Activated CD4-positive, alpha-beta memory T cell treated with anti-CD3 and anti-CD28 coated beads for 36 hours (primary cell): ENCODE measurements at places on chromosomes 3 and 15. TPM values are rescaled to one million over a fixed set of nuclear protein-coding genes. Genes with fewer than 3 reads are reported as not detected.

DNA sequence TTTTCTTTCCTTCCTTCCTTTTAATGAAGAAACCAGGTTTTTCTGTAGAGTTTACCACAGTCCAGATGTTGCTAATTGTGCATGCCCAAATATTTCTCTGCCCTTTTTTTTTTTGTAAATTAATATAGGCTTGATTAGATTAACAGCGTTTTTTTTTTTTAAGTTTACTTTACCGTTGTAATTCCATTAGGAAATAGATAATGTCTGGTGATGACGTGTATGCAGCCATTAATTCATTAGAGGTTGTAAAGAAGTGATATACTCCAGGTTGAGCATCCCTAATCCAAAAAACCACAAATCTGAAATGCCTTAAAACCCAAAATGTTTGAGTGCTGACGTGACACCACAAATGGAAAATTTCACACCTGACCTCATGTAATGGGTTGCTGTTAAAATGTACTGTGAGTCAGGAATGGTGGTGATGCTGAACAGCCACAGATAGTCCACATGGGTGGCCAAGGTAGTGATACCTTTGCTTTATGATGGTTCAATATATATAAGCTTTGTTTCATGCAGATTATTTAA lies 43.2 kb downstream of the KNL1 start:
- no peaks in the 10 kb centered on the region for H3K4me1 ChIP-seq
- H3K4me3 ChIP-seq = no peak overlapping the region
- H3K27me3 ChIP-seq = no peaks in the 10 kb centered on the region
- no peak overlapping the region for H3K27ac ChIP-seq
- no peak for DNase-seq

EIF4G1 gene
- total RNA-seq = 432 TPM

ITGB5 gene
- 1.5 TPM for total RNA-seq

DNA sequence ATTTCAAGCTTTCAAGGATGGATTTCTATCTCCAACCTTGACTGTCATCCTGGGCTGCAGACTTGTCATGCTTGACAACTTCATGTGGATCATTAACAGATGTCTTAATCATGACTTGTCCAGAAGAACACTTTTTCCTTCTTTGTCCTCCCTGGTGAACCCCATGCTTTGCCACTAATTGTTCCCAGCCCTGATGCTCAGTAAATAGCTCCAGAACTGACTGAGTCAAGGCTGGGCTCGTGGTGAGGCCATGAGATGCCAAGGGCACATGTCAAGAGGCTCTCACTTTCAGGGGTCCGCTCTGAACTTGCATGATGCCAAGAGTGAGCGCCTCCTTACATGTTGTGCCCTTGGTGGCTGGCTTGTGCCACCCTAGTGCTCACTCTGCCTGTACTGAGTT lies 48.9 kb upstream of the KY start:
- no peaks in the 10 kb centered on the region for H3K4me1 ChIP-seq
- peaks cover 3% of the 10 kb centered on the region for H3K27me3 ChIP-seq
- no peaks in the 10 kb centered on the region for H3K36me3 ChIP-seq
- H3K4me3 ChIP-seq = no peak overlapping the region
- DNase-seq = no peak

DNA sequence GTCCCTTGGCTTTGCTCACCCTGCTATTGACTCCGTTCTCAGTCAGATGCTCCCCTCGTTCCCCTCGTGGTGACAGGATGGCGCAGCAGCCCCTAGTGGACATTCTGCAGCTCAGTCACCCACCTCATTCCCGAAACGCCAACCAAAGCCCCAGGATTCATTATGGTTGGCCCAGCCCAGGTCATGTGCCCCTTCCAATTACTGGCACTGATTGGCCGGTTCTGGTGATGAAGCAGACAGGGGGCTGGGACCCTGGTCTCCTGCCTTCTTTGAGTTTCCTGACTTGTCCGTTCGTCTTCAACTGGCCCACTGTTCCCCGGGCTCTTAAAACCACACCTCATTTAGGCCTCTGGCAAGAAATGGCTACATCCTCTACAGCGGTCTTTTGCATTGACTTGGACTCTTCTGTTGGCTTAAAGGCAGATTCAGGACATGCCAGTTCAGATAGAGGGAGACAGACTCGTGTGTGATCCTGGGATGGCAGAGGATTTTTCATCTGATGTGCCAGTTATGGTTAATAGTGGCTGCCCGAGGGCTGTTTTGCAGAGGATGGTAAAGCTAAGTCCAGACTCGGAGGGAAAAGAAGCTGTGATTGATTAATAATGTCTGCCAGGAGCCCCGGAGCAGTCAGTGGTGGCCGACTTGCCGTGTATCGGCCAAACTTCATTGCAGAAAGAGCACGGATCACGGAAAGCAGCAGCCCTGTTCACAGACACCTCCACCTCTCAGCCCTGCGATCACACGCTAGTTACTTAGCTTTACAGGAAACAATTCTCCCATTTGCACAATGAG lies 37.8 kb downstream of the LSM3 start:
- no peak overlapping the region for H3K27ac ChIP-seq
- peak overlapping the region; percentile 44 for H3K4me3 ChIP-seq
- no peaks in the 10 kb centered on the region for H3K27me3 ChIP-seq
- H3K4me1 ChIP-seq = no peaks in the 10 kb centered on the region

GRCh38 chr3:188979669-188980310 lies 192.0 kb upstream of the TPRG1 start:
- H3K4me1 ChIP-seq = peaks cover 6% of the 10 kb centered on the region
- H3K27ac ChIP-seq = no peak overlapping the region
- no peaks in the 10 kb centered on the region for H3K36me3 ChIP-seq
- no peak for DNase-seq

- peaks cover 2% of the 10 kb centered on the region for H3K36me3 ChIP-seq
- H3K27me3 ChIP-seq = peaks cover 56% of the 10 kb centered on the region
- peak overlapping the region; percentile 68 for H3K4me3 ChIP-seq
- H3K27ac ChIP-seq = no peak overlapping the region
- peaks cover 22% of the 10 kb centered on the region for H3K4me1 ChIP-seq
These were observed 1.9 kb upstream of the NLGN1 start for GRCh38 chr3:173395412-173396181.

GBE1 gene
- total RNA-seq = 30.5 TPM
